ENCODE measurements at places on chromosomes 7 and 10.

GRCh38 chr7:106583100-106583499 is 77.9 kb downstream of the CCDC71L start:
- DNase-seq = no peak

DNA sequence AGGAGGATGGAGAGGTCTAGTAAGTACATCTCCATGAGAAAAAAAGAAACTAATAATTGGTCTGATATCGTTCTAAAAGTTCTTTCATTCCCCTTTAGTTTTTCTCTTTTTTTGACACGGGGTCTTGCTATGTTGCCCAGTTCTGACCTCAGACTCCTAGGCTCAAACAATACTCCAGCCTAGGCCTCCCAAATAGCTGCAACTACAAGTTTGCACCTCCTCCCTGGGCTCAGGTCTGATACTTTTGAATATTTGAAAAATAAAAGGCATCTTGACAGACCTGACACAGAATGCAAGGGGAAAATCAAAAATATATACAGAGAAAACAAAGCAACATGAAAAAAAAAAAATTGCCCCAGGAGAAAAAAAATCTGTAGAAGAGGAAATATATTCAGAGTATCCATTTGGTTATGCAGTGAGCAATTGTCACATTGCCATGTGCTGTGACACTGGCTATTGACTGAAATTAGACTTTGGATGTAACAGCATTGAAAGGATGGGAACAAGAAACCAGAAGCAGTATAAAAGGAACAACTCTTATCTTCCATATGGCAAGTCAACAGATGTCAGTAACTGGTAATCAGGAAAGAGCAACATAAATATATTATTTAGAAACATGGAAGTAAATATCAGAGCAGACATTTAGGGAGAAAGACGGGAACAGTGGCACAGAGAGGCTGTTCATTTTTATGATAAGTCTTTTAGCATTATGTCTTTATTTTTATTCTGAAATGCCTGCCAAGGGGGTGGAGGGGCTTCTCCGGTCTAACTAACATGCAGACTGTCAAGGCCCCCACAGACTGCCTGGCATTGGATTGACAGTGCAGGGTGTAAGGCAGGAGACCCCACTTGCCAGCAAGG is 408.4 kb downstream of the PARD3 start:
- DNase-seq = no peak

- no peak for DNase-seq
Observed at GRCh38 chr10:33520223-33520622, 185.8 kb upstream of the NRP1 start.

DNA sequence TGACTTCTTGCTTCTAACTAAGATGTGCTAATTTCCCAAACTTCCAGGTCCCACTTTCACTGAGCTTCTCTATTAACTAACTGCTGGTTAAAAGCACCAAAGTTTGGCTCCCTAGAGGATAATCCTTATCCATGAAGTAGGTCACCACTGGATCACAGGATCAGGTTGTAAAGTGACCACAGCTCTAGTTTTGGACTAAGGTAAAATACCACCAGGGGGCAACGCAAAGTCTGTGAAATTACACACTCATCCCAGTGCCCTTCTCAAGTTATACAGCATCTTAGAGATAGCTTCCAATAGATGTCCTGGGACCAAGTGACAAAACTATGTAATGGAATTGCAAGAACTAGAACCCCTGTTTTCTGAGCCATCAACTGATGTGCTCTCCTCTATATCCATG is 116.4 kb upstream of the ASAH2 start:
- no peak for DNase-seq

GRCh38 chr7:12403287-12404181 is at the start of gene VWDE:
Gene VWDE, minus strand, starts transcription at chr7:12403865. Its CDS starts 149 bp downstream, at chr7:12403716.
- no peak for DNase-seq

DNA sequence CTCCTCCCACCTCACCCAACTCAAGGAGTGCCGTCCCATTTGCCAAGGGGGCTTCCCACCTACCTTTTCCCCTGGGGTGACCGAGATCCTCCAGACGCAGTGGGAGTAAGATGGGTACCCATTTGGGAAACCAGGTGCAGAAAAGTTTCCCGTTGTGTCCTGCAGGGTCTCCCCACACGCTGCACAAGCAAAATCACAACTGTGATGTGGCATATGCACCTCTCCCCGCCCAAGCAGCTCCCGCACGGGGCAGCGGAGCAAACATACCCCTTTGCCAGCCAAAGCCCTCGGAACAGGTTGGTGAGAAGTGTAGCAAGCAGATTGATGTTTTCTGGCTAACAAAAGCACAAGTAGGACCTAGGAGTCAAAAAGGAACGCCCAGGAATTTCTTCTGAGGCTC is 51.5 kb upstream of the OPALIN start:
- no peak for DNase-seq

DNA sequence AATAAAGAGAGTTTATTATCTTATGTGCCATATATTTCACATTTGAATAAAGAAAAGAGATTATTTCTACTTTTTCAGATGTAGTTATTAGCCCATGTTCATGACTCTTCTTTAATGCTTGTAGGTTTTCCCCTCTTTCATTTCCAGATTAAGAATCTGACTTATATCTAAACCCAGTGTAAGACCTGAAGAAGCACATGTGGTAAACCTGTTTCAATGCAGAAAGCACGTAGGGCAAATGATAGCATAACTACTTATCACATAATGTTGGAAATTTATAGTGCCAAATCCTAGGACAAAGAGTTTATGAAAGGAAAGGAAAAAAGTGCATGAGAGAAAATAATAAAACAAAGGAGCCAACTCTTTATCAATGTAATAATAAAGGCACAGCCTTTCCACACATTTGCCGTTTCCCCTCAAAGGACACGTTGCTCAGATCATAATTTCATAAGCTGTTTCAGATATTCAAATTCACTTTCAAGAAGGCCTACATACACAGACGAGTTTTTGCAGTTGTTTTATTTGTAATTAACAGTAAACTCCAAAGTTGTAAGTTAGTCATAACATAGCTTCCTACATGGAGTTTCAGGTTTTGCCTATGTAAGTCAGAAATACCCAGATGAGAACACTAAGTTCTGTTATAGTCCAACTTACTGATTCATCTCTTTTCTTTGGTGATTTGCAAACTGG is 88.8 kb upstream of the MDFIC start:
- DNase-seq = no peak
